ENCODE measurements at places on chromosomes 7 and 10.

DNA sequence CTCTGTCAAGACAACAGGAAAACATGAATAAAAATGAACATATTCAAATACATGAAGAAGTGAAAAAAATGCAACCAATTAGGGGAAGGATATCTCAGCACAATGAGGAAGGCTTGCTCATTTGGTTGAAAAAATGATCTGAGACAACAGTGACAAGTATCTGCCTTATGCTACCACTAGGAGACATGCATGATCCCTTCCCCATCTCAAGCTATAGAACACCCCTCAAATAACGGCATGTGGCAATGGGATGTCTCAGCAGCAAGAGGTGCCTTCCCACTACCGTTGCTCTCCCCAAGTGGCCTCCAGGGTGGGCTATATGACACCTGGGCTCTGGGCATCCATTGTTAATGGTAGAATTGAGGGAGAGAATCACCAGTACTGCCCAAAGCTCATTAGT lies 98.1 kb upstream of the RSU1 start:
- no peak for DNase-seq

GRCh38 chr10:24944512-24945255 lies 7.7 kb downstream of the PRTFDC1 start:
- no peak for DNase-seq

DNA sequence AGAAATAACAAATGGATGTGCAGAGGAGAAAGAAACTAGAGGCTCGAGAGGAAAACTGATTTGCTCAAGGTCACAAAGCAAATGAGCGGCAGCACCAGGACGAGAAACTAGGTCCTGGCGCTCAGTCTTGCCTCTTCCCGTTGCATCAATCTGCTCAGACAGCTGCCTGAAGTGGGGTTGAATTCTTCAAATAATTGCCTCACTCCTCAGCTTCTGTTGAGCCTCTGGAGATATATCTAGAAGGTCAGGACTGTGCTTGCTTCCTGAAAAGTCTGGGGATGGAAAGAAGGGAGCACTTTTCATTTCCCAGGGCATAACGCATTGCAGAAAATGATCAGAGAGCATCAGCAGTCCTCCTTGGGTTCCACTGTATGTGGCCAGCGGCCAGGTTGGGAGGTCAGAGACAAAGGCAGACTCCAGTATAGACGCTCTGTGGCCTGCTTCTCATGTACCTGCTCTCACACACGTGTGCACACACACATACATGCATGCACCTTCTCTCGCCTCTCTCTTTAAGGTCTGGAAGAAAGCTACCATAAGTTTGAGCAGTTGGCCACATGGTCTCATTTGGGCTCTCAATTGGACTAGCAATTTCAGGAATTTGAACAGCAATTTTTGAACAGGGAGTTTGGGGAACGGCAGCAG lies 83.7 kb upstream of the DUSP5 start:
- DNase-seq: no peak

- DNase-seq: no peak
Observed at GRCh38 chr10:116905845-116906210, 56.5 kb downstream of the ENO4 start.

DNA sequence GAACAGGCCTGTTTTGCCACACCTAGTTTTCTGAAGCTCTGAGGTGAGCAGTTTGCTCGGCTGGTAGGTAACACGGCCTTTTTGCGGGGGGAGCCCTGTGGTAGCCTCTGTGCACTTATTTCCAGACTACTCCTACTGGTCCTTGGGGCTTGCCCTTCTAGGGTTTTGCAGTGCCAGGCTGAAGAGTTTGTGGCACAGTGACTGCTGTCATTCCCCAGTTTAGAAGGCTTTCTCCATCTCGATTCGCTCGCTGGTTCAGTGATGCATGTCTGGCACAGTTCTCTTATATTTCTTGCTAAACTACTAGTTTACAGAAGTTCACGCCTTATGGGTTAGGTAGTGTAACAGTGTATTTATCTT lies 711 bp downstream of the KIF20B start:
- DNase-seq: no peak

DNA sequence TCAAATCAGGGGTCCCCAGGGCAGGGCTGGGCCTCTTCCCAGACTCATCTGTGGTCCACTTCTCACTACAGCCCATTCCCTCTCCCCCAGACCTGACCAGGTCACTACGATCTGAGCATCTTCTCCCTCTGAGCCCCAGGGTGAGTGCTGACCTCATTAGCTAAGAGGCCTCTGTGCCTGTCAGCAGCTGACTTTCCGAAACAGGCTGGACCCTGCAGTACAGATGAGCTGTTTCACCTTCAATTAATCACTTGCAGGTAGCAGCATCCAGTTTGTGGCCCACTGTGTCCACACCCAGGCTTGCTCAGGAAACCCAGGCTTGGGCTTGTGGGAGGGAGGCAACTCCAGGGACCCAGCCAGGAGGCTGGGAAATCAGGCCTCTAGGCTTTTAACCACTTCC lies 24.3 kb downstream of the SRRM3 start:
- DNase-seq: no peak

All from activated CD8-positive, alpha-beta memory T cell treated with anti-CD3 and anti-CD28 coated beads for 48 hours (primary cell).